C1 segment of cervical spinal cord (tissue), 14 donors: ENCODE measurements at places on chromosomes 5 and 9.

DNA sequence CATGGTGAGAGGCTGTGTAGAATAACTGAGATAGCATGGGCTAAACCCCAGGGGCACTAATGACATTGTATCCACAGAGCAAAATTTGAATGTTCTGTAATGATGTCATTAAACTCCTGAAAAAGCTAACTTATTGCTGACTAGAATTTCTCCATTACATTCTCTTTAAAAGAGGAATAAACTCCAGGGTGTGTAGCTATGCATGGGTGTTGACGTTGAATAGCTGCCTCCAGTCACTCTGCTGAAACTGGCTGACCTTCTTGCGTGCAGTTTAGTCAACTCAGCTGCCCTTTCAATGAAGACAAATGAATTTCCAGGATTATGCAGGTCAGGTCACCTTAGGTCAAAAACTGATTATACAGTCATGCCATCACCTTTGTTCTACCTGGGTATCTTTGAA lies 617.5 kb upstream of the WWC1 start:
- DNase-seq, result no peak

DNA sequence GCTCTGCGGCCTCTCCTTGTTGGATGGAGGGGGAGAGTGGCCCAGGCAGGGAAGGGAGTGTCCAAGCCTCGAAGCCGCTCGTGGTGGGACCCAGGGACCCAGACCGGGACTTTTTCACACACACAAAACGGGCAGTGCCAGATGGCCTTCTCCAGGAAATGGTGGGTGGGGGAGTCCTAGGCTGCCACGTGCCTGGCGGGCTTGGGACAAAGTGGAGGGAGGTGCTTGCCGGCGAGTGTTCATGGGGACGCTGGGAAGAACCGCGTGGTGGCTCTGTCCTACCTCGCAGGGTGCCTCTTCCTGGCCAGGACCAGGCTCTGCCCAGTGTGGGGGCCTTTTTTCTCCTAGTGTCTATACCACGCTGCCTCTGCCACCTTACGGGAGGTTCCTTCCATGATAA lies 155.0 kb upstream of the COL5A1 start:
- DNase-seq, result no peak

DNA sequence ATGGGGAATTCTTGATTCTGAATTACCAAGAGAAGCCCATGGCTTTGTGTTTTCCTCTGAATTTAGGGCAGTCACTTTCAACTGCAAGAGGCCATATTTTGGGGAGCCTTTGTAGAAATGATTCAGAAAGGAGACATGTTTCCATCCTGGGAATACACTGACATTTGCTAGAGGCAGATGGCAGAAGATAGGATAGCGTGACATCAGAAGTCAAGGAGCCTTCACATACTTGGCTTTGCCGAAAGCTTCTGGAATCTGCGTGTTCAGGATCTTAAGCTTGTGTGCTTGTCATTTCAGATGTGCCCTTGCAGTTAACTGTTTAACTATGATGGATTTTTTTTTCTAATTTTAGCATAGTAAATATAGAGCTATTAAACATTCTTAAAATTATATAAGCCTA lies 296.2 kb downstream of the ARHGEF28 start:
- DNase-seq, result no peak

DNA sequence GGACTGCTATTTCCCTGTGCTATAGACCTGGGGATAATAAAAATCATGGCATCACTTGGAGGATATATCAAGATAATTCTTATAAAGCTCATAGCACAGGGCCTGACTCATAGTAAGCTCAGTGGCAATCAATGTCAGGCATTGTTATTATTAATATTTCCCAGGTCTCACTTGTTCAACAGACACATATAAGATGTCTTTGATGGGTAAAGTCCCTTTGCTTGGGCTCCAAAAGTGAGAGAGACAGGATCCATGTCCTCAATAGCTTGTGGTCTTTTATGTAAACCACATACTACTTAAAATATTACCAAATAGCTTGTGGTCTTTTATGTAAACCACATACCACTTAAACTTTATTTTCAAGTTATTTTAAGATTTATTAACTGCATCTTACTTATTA lies 11.2 kb downstream of the SH3RF2 start:
- DNase-seq, result no peak

- DNase-seq, result no peak
Measured at GRCh38 chr5:14440582-14441431, 140.8 kb upstream of the OTULINL start.

- DNase-seq, result no peak
Measured at GRCh38 chr9:98455256-98456155, 200.1 kb upstream of the TBC1D2 start.

- DNase-seq, result no peak
Measured at GRCh38 chr9:10661376-10661775, 48.6 kb upstream of the PTPRD start.

DNA sequence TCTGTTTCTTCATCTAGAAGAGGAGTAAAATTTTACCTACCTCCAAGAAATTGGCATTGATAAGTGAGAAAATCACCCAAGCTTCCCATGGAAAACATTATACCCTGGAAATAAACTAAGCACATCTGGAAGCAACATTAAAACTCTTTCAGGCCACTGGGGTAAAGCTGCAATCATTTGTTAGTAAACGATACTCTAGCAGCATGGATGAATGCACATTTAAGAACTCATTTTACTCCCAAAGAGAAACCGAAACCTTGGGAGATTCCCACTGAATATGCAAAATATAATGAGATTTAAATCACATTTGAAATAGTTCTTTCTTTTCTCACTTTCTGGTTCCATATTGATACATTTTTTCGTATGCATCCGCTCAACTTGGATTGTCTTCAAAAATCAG lies 467.5 kb downstream of the EFNA5 start:
- no peak for DNase-seq

GRCh38 chr9:92917176-92917800 lies 30.0 kb upstream of the FGD3 start:
- no peak for DNase-seq

GRCh38 chr9:23287390-23287789 lies 538.6 kb downstream of the ELAVL2 start:
- DNase-seq, result no peak

DNA sequence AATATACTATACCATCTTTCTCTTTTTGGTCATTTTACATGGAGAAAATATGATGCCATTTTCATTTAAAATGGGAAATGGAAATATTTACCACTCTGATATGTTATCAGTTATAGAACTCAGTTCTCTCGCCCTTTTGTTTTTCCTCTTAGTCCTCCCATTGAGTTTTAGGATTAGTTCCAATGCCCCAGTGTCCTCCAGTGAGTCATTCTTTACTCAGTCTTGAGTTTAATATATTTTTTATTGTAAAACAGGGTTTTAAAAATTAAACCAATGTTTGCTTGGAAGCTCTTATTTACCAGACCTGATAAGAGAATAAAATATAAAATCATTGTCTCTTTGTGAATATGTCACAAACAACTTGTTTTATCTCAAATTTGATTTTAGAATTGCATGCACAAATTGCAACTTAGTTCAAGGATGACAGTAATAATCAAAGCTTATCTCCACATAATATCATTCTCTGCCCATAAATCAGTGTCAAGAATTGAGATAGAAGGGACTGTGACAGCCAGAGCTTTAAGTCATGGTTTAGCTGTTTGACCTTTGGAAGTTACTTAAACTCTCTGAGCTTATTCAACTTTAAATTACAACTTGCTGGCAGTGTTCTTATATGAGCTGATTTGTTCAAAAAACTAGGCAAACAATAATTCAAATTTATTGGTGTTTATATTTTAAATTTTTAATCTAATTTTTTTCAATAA lies 166.4 kb downstream of the PAM start:
- no peak for DNase-seq

DNA sequence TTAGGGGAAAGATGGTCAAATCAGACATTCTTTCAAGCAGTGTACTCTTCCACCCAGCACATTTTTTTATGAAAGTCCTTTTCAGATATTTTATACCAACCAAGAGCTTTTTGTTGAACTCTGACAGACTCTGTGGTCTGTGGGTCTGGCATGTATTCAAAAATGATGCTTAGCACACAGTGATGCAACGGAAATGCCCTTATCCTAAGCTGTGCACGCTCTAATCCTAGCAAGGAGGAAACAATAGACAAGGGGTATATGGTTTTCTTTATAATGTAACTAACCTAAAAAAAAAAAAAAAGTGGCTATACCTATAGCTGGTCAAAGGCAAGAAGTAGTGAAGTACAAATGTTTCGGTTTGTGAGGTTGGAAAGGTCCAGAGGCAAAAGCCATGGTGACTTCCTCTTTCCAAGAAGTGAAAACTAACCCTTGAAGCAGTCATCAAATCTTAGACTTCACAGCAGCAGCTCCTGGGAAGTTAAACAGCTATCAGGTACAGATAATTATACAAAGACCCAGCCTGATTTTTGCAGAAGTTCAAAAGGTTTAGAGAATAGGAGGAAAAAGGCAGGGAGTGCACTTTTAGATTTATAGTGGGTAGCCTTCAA lies 82.5 kb downstream of the SEMA6A start:
- no peak for DNase-seq

DNA sequence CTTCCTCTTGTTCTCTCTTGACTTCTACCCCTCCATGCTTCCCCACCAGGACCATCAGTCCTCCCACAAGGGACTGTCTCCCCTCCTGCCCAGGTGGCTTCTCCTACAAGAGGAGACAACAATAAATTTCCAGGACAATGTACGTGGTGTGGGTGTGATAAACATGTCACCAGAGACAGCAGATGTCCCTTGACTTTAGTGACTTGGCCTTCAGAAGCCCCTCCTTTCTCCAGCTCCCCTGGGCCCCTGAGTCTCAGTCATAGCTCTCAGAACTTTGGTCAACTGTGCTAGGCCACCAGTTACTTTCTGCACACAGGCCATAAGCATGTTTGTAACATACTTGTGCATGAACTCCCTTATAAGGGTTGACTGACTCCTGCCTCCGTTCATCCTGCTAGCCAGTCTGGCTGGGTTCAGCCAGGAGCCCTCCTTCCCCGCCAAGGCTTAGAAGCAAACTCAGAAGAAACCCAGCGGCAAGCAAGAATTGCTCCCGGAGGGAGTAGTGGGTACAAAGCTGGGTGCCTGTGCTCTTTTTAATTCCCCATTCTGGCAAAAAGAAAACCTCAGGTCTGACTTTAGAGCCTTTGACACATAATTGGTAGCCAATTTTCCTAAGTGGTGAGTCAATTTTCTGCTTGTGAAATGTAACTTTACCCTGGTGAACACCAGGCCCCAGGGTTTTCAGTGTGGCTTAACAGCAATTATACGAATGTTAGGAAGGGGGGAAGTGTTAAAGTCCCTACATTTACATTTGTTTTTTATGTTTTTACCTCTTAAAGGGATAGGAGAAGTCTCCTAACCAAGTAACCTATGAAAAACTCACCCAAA lies 49.2 kb downstream of the EBF1 start:
- DNase-seq, result no peak

GRCh38 chr5:40676613-40677343 lies 2.9 kb upstream of the PTGER4 start:
- DNase-seq, result no peak

- DNase-seq, result no peak
Measured at GRCh38 chr5:1542781-1543180, 19.0 kb upstream of the LPCAT1 start.

GRCh38 chr9:123434619-123435240 lies 78.7 kb downstream of the CRB2 start:
- DNase-seq, result no peak

DNA sequence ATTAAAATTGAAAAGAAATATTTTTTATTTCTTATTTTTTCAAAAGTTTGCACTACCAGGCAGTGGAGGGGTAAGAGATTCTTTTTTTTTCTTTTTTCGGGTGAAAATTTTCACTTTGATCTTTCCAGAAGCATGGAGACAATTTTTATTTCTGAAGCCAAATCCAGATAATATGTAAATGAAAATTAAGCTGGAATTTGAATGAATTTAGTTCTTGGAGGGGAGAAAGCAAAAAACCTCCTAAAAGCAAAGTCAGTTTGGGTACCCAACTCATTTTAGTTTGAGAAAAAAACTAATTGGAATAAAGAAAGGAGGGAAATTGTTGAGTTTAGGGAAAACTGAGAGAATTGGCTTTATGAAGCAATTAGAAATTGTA lies 872 bp downstream of the ZNF618 start:
- DNase-seq, result no peak

DNA sequence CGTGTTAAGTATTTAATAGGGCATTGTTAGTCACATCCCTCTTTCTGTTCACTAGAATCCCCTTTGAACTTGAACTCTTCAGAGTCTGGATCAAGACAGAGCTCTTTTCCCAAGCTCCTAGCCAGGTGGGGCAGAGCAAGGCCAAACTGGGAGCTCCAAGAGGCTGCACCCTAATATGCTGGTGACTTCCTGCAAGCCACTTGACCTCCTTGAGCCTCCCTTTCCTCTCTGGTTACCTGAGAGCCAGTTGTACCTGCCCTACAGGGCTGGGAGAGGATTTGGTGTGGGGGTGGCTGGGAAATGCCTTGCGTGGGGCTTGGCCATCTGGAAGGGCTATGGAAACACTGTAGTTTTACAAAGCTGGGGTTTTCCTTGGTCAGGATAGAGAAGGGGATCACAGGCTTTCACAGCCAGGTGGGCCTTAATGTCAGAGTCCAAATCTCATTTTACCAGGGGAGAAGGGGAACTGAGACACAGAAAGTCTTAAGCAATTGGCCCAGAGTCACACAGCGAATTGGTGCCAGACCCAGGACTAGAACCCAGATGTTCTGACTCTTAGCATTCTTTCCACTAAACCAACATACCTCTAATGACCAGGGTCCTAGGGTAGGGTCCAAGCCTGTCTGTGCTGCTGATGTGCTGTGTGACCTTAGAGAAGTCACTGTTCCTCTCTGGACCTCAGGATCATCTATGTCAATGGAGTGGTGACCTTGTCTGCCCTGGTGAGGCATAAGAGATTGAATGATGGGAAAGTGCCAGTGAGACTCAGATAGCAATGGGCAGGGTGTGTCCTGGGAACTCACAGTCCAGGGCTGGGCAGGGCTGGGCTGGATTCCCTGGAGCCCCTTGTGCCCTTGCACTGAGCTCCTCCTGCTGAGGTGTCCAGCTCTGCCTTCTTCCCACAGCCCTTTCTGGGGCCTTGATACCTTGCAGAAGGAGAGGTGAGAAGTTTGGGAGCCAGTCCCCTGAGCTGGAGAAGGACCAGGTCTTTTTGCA lies 35.8 kb downstream of the GSN start:
- no peak for DNase-seq

GRCh38 chr9:104843644-104844240 lies 79.8 kb downstream of the NIPSNAP3B start:
- DNase-seq, result no peak

GRCh38 chr9:29701559-29701958 lies 2128.3 kb upstream of the C9orf72 start:
- DNase-seq, result no peak

DNA sequence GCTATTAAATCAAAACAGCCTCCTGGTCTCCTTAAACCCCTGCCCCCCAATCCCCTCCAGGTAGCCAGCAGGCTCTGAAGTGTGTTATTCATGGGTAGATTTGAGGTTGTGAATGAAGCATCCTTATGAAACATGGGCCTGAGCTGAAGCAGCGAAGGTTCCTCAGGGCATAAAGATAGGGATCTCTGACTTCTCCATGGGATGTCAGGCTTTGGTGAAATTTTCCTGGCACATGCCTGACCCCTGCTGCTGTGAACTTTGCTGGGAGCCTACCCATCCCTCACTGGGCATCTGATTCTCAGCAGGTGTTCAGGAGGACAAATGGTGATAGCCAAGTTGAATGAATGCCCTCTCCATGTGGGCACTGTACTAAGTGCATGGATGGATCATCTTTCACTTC lies 250.3 kb downstream of the ASTN2 start:
- DNase-seq, result no peak

GRCh38 chr9:93814077-93814956 lies 140.8 kb downstream of the BARX1 start:
- DNase-seq, result no peak

- no peak for DNase-seq
Measured at GRCh38 chr5:40734986-40735385, 20.8 kb downstream of the TTC33 start.
